NCI-H1417 (cell line): ENCODE measurements at places on chromosomes 2 and 18.

DNA sequence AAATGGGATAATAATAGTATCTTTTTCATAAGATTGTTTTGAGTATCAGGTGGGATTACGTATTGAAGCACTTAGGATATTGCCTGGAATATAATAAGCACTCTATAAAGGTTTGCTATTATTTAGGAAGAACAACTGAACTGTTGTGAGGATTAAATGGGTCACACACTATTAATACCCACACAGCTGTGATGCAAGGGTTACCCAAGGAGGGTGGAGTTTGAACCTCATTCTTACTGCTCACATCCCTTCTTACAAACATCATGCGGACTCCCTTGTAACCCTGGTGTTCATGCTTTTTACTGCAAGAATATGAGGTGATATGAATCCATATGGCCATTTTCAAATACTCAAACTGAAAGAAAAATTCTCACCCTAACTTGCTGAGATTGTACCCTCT is 113.5 kb downstream of the KCTD1 start:
- no peak for DNase-seq

- DNase-seq = peak; percentile 4
Measured at GRCh38 chr2:99471654-99472599, 17.9 kb downstream of the REV1 start.

- DNase-seq = no peak
Measured at GRCh38 chr2:174957050-174957449, 48.1 kb downstream of the CHN1 start.

DNA sequence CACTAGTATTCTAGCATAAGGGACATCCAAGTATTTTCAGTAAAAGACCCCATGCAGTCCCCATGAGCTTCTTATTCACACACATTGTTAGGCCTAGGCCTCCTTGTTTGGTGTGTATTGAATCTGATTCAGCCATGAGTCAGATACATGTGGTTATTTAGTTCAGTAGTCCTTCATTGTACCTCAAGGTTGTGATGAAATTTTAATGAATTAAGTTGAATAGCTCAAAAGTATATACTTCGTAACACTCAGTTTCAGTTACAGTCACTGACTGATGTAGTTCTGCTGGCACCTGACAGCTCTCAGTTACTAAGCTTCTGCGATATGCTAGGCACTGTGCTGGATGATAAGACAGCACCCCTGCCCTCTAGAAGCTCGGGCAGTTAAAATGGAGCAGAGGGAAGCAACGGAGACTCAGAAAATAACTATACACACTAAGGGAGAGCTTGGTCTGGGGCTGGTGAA is 86.4 kb downstream of the XRCC5 start:
- DNase-seq = no peak

- no peak for DNase-seq
Measured at GRCh38 chr2:172849519-172850217, 114.0 kb downstream of the RAPGEF4 start.

DNA sequence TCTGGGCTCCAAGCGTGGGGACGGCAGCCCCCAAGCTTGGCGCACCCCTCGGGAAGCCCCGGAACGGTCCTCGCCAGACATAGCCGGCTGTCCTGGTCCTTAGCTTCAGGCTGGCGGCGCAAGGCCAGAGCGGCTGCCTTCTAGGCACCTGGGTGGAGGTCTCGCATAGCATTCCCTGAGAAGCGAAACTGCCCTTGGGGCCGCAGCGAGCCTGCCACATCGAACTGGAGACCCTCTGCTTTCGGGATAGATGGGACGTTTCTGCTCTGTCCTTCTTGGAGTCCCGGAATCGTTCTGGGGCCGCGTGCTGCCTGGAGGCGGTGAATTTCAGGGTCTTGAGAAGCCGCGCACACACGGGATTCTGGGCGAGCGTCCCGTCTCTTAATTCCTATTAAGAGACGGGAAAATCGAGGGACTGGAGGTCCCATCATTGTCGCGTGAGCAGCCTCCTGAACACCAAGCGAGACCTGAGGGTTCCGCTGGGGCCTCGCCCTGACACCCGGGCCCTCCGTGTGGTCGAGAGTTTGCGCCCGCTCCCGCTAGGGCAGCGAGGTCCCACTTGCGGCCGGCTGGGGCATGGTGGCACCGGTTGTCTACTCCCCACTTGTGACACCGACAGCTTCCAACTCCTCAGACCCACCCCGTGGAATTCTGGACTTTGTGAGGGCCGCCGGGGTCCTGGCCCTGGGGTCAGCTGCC is 9.7 kb upstream of the EN1 start:
- DNase-seq = no peak

DNA sequence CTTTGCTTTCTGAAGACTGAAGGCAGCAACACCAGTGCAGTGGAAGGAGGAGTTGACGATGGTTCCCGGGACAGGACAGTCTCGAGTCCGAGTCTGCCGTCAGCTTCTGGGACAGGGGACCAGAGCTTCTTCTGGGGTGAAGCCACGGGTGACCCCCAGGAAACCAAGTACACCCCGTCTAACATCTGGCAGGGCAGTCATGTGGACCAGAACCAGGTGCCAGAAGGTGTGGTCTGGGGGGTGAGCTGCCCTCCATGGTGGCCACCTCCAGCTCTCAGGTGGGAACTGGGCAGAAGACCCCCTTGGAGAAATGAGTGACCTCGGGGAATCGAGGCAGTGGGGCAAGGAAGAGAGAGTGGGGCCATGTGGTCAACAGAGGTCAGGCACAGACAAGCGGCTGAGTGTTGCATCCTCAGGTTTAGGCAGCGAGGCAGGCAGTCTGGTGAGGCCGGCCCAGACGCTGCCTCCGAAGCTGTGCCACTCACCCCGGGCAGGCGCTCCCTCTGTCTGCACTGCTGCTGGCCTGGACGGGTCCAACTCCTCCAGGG is 204.3 kb downstream of the HDAC4 start:
- no peak for DNase-seq

GRCh38 chr2:45833301-45833967 is 182.0 kb downstream of the PRKCE start:
- DNase-seq = no peak

- no peak for DNase-seq
Measured at GRCh38 chr2:61335187-61335586, 135.7 kb downstream of the USP34 start.

- DNase-seq = peak; percentile 40
Measured at GRCh38 chr2:53609551-53609950, 158.1 kb upstream of the CHAC2 start.

GRCh38 chr18:38747153-38747552 is 1181.6 kb upstream of the CELF4 start:
- no peak for DNase-seq

DNA sequence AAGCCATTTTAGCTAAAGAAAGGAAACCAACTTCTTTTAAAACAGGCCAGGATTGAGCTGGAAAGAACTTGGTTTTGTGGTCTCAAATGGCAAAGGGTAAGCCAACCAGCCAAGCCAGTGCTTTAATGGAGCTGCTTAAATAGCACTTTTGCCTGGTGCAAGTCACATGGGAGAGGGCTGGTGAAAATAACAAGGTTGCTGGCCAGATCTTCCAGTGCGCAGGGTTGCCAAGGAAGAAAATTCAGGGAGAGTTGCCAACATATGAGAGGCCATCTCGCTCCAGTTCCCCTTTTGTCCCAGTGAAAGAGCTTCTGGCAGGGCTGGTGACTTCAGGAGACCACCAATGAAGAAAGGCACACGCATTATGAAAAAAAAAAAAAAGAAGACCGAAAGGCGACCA is 57.3 kb downstream of the IRS1 start:
- no peak for DNase-seq

GRCh38 chr2:49226360-49226759 is 72.0 kb upstream of the FSHR start:
- DNase-seq = no peak

GRCh38 chr2:43174368-43174916 is 52.0 kb downstream of the ZFP36L2 start:
- no peak for DNase-seq

DNA sequence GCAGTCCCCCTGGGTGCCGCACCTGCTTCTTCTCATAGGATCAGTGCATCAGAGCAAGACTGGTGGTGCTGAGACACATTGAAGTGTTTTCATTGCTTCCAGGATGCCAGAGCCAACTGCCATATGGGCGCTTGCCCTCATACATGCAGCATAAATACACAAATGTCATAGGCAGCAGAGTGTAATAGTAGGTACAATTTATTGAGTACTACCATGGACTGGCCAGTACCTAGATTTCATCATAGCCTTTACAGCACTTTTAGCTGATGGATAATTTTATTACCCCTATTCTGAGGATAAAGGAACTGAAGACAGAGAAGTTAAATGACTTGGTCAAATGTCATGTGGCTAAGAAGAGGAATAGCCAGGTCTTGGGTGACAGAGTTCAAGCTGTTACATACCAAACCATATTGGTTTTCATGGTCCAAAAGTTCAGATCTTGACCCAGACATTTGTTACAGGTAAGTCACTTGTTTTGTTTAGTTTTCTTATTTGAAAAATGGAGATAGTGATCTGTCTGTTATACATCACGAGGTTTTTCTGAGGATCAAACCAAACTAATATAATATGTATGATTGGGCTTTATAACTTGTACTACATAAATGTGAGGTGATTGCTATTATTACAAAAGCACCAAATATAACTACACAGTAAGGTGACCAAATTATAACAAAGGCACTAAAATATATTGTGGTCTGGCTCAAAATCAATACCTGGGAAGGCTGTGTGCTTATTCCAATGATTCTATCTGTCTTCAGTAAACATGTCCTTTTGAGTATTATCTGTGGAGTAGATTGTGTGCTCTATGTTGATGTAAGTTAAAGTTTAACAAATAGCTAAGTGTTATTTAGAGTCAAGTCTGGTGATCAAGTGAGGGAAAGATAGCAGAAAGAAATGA is 151.9 kb upstream of the CYRIA start:
- DNase-seq = no peak

DNA sequence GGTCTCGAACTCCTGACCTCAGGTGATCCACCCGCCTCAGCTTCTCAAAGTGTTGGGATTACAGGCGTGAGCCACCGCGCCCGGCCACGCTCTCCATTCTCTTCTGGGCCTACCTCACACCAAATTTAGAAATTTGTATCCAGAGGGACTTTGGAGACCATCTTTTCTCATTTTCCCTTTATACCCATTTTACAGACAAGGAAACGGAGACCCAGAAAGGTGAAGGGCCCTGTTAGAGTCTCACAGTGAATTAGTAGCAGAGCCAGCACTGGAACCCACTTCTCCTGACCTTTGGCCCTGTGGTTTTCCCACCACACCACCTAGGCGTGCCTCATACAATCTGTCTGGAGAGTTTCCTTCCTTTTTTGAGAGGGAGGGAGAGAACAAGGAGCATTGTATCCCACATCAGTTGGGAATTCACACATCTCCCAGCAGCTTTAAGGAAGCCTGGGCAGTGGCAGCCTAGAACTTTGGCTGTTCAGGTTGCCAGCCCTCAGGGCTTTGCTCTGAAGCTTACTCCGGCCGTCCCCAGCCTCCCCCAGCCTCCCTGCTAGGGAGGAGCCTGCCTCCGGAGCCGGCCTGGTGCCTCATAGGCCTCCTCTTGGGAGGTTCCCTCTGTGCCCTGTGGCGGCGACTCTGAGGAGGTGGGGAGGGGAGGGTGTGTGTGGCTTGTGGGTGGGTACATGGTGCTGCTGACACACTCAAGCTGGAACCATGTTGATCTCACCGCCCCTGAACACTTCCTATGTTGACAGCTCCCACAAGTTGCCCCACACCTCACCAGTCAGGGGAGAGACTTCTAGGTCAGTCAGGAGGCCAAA is 13.8 kb downstream of the FOSL2 start:
- DNase-seq = no peak

GRCh38 chr2:48343571-48344440 is 186.1 kb upstream of the STON1 start:
- DNase-seq = no peak

DNA sequence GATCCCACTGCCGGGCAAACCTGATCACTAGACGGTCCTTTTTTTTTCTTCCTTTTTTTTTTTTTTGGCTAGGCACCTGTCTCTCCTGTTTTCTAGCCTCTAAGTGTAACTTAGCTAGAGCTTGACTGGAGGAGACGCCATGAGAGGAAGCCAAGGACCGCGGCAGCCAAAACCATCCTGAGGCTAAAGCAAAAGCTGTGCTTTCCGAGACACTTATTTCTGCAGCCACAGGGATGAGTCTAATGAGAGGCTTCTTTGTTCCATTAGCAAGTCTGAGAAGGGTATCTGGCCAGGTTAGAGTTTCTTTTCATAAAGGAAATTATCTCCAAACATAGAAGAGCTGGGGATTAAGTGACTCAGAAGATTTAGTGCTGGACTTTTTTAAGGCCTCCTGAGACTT is 7.3 kb upstream of the CXCR4 start:
- DNase-seq = no peak

DNA sequence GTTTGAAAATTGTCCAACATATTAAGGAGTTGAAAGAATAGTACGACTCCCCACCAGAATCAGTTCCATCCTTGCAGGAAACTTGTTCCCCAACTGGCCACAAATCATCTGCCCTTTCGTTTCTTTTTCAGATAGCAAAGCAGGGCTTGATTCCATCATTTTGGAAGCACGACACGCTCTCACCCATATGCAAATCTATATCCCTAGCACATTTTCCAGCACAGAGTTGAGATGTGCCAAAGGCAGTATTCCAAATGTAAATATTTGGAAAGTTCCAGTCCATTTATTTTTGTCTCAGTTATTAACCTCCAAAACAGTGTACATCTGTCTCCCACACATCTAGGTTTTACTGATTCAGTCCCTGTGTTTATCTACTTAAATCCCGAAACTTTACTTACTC is 128.8 kb upstream of the BCL2L11 start:
- DNase-seq = no peak

GRCh38 chr2:71534826-71535225 is 81.5 kb downstream of the DYSF start:
- DNase-seq = no peak

DNA sequence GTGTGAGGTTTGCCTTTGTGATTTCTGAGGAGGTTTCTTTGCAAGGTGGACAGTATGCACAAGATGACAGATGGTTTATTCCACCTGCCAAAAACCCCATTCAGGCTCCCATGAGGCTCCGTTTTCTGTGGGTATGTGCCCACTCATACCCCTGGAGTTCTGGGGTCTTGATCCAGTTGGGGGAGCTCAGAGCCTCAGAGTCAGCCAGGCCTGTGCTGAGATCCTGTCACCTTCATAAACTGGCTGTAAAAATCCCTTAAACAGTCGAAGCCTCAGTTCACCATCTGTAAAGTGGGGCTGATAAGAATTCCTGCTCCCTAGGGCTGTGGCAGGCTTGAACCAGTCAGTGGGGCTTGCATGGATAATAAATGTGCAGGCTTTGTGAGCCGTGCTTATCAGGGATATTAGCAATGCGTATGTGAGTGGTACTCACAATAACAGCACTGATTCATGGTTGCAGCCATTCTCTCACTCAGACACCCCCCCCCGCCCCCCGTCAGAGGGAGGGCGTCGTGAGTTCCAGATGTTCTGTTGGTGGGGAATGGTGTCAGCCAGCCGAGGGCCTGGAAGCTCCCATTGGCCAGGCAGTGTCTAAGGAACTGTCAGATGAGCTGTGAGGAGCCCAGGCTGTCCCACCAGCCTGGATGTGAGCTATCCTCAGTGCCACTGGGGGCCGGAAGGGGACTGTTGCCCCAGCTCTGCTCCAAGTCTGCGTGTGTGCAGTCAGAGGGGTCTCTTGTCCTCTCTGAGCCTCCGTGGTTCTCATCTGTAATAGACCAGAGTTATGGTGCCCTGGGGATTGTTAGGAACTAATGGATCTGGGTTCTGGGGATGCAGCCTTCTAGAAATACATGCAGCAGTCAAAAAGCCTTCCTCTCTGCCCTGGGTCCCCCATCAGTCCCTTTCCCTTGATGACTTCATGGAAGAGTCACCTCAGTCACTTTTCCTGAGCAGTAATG is 51.7 kb downstream of the KCNIP3 start:
- DNase-seq = no peak
